H1 (cell line): ENCODE measurements at places on chromosomes 7 and 10. TPM values are rescaled to one million over a fixed set of nuclear protein-coding genes. Genes with fewer than 3 reads are reported as not detected.

GRCh38 chr10:34709637-34710390, 105.3 kb downstream of the PARD3 start:
- no peak for DNase-seq

DNA sequence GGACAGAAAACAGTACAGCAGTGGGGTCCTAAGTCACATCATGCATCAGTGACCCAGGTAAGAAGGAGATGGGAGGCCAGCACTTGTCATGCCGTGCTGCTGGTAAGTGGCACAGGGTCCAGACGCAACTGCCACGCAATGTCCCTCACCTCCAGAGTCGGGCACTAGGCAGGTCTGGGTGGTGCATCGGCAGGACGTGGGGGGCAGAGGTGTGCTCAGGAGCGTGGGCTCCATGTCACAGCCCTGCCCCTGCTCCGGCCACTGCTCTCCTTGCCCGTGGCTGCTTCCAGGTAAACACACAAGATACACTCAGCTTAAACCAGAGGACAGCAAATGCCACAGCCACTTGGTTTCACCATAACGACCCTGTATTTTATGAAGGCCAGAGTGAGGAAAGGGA, 47.3 kb downstream of the COBL start:
- DNase-seq: no peak

Gene CPA2
- total RNA-seq: 0.31 TPM in 1 of 2 replicates, not detected in the other

DNA sequence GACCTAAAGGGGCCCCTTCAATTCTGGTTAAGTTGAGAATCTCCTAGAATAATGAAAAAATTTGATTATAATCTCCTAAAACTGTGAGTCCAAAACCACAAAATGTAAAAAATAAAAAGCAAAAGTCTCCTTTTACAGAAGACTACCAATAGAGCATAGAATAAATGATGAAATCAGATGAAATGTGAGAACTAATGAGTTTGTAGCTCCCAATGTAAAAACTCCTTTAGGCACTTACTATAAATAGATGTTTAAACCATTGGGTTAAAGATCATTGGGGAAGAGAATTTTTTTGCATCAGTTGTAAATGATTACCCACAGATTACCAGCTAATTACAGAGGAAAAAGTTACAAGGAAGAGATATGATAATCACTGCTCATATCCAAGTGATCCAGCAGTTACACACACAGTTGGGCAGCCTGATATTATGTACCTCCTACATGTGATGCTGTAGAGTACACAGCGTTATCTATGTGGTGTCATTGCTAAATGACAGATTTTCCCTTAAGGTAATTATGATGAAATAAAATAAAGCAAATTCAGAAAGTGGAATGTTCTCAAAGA, 282.7 kb upstream of the SEMA3D start:
- no peak for DNase-seq

DNA sequence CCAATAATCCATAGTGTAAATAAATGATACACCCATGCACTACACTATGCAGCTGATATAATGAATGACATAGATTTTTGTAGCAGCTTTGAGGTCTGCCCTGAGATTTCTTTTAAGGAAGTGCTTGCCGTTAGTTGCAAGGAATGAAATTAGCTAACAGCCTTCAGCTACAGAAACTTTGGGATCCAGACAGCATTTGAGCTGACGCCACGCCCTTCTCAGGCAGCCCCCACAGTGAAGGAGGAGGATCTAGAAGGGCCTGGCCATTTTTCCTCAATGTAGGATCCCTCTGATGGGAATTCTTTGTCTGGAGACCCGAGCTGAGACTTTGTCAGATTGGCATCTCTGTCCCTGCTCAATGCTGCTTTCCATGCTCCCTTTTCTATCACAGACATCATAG, 6.1 kb upstream of the PDK4 start:
- DNase-seq: no peak

- DNase-seq: no peak
Observed at GRCh38 chr7:38660427-38661099, 29.4 kb upstream of the AMPH start.

- DNase-seq: no peak
Observed at GRCh38 chr10:89602919-89603318, 42.1 kb downstream of the PANK1 start.

Gene C7orf33
- total RNA-seq: not detected in 2 replicates

DNA sequence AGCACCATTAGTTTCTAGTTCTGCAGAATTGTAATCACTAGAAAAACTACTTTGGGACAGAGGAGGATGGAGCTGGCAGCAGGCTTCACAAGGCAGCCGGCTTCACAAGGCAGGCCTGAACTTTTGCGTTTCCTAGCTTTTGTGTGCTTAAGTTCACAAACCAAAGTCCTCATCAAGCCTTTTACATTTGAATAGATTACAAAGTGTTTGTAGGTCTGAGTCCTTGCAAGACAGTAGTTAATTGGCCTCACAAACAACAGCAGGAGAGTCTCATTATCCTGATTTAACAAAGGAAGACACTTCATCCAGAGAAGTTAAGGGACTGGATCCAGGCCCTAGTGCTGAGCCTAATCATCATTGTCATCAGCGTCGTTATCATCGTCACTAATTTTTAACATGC, 147.8 kb upstream of the AUTS2 start:
- no peak for DNase-seq

DNA sequence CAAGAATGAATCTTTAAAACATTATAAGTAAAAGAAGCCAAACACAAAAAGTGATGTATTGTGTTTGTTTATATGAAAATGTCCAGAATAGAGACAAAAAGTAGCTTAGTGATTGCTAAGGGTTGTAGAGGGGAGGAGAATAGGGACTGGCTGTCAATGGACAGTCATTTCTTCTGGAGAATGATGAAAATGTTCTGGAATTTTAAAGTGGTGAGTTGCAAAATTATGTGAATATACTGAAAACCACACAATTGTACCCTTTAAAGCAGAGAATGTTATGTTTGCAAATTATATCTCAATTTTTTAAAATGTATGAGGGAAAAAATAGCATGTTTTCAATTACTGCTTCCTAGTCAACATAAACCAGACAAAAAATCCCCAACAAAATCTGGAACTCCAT, 174.2 kb downstream of the KMT2E start:
- DNase-seq: no peak

Gene CALHM1
- total RNA-seq: 0.34 TPM in 1 of 2 replicates, not detected in the other

Gene THSD7A
- total RNA-seq: 1.2 and 1.6 TPM in 2 replicates

GRCh38 chr10:78514459-78514858, 480.8 kb downstream of the RPS24 start:
- peak; percentile 10 for DNase-seq

Gene IL6
- 0.41 and 0.73 TPM in 2 replicates for total RNA-seq

Gene TAS2R16
- not detected in 2 replicates for total RNA-seq

Gene CFAP43
- 0.11 and 0.23 TPM in 2 replicates for total RNA-seq

Gene NRBF2
- 29.9 and 30.0 TPM in 2 replicates for total RNA-seq

DNA sequence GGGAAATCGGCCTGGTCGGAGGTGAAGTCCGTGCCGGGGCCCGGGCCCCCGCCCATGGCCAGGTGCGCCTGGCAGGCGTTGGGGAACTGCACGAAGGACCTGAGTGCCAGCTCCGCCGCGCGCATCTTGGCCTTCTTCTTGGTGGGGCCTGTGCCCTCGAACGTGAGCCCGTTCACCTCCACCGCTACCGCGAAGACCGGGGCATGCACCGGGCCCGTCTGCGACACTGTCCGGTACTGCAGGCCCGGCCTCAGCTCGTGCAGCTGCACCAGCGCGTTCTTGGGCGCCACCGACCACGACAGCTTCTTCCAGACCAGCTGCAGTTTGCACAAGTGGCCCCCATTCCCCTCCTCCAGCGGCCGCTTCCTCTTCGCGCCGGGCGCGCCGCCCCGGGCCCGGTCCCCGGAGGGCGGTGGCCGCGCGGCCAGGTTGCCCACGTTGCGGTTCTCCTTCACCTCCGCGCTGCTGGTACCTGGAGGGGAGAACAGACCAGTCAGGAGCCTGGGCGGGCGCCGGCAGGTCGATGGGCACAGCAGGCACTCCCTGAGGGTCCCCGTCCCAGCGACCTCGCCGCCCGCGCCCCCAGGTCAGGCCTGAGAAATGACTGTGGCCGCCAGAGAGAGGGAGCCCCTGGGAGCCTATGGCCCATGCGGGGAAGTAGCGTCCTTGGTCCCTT, 307.4 kb downstream of the WDR37 start:
- no peak for DNase-seq

Gene GTPBP10
- total RNA-seq: 21.2 and 25.0 TPM in 2 replicates

- DNase-seq: no peak
Observed at GRCh38 chr10:31129271-31129670, 97.6 kb upstream of the ZNF438 start.

Gene CALML3
- not detected in 2 replicates for total RNA-seq

Gene KIAA1549
- 17.3 and 17.6 TPM in 2 replicates for total RNA-seq

Gene LRRD1
- not detected in 2 replicates for total RNA-seq

Gene NPTX2
- total RNA-seq: 14.0 and 18.4 TPM in 2 replicates

DNA sequence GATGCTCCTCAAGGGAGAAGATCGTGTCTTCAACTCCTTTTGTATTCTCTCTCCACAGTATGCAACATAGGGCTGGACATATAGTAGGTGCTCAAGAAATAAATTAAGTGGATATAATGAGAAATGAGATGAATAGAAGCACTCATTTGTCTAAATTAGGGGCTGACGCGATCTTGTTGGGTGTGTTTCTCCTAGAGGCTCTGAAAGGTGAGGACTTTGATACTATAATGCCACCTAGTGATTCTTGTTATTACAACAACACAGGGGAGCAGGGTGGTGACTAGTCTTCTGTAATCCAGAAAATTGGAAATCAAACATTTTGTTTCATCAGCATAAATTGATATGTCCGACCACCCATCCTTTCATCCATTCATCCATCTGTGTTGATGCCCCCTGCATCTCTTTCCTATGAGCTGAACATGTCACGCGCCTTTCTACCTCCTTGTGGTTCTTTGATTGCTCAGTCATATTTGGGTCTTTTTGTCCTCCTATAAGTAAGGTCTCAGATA, 3.5 kb upstream of the CFAP58 start:
- no peak for DNase-seq
